ENCODE measurements at places on chromosomes 7 and 10. TPM values are rescaled to one million over a fixed set of nuclear protein-coding genes. Genes with fewer than 3 reads are reported as not detected.

DNA sequence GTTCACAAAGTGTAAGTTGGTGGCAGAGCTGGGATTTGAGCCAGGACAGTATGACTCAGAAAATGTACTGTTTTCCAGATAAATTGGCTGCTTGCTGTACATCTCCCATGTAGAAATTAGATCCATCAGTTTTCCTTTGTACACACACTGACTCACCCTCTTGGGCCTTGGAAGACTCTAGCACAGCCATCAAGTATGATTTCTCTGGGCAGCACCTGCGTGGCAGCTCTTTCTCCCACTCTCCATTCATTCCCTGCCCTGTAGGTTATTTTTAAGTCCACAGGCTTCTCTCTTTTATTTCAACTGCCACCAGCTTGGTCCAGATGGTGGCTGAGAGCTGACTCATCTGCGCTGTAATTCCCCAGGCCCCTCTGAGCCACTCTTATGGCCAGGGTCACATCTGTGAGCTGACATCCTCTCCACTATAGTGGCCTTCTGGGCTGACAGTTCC, 28.3 kb upstream of the SDK1 start:
- DNase-seq, result no peak

DNA sequence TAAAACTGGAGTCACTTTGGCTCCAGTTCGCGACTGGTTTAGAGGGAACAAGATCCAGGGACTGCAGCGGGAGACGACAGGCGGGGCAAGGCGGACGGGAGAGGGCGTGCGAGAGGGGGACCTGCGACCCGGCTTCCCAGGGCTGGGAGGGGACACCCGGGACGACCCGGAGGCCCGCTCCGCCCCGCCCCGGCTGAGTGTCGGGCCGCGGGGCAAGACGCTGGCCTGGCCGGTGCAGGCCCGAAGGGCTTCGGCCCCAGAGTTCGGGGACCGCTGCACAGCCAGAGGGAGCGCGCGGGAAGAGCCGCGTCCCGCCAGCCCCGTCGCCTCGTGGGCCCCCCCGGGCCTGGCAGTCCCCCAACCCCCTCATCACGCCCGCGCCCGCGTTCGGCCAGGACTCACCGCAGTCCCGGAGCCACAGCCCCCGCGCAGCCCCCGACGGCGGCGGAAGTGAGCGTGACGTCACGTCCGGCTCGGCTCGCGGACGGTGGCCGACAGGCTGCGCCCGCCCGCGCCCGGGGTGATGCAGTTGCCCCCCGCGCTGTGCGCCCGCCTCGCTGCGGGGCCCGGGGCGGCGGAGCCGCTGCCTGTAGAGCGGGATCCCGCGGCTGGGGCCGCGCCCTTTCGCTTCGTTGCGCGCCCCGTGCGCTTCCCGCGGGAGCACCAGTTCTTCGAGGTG, at the start of the genes TUBGCP2 and ZNF511:
TSS of gene TUBGCP2 (minus strand) at position 452 of the 679 bp plus-strand sequence. CDS start 5,931 bp downstream, outside the sequence.
TSS of gene ZNF511 (plus strand) at position 494 of the 679 bp plus-strand sequence. CDS start at position 524, 30 bp downstream.
- peak; percentile 89 for DNase-seq

- DNase-seq, result no peak
These were observed 61.1 kb upstream of the PCGF5 start for GRCh38 chr10:91159254-91159783.

DNA sequence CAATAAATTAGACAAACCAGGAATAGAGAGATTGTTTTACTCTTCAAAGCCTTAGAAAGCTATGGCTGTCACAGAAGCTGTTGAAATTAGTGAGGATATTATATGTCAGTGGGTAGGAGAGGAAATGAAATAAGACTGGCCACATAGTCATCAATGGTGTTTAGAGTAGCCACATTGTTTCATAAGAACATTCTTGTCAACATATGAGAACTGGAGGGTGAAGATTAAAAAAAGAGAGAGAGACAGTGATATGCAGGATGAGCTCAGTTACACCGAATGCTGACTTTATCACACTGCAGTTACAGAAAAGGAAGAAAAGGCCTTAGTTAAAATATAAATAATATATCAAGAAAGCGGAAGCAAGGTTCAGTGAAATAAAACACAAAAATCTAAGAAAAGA, 412.0 kb downstream of the CNTNAP2 start:
- DNase-seq, result no peak

GRCh38 chr10:55742487-55742886, 618.6 kb downstream of the ZWINT start:
- no peak for DNase-seq

DNA sequence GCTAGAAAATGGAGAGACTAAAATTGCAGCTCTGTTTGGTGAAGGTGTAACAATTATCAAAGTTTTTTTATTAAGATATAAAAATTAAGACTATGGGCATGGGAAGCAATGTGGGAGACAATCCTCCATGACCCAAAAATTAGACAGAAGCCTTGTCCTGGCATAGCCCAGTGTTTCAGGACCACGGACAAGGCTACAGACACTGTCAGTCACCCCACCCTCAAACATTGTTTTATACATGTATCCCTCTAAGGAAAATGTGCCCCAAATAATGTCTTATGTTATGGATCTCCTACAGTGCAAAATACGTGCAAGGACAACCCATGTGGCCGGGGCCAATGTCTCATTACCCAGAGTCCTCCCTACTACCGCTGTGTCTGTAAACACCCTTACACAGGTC, 24.0 kb downstream of the HABP2 start:
- no peak for DNase-seq

GRCh38 chr7:124959676-124960075, 30.1 kb upstream of the POT1 start:
- DNase-seq, result no peak

The CALML3 gene
- total RNA-seq, result not detected

- DNase-seq, result no peak
These were observed 203.2 kb downstream of the ARL4A start for GRCh38 chr7:12890586-12890985.

DNA sequence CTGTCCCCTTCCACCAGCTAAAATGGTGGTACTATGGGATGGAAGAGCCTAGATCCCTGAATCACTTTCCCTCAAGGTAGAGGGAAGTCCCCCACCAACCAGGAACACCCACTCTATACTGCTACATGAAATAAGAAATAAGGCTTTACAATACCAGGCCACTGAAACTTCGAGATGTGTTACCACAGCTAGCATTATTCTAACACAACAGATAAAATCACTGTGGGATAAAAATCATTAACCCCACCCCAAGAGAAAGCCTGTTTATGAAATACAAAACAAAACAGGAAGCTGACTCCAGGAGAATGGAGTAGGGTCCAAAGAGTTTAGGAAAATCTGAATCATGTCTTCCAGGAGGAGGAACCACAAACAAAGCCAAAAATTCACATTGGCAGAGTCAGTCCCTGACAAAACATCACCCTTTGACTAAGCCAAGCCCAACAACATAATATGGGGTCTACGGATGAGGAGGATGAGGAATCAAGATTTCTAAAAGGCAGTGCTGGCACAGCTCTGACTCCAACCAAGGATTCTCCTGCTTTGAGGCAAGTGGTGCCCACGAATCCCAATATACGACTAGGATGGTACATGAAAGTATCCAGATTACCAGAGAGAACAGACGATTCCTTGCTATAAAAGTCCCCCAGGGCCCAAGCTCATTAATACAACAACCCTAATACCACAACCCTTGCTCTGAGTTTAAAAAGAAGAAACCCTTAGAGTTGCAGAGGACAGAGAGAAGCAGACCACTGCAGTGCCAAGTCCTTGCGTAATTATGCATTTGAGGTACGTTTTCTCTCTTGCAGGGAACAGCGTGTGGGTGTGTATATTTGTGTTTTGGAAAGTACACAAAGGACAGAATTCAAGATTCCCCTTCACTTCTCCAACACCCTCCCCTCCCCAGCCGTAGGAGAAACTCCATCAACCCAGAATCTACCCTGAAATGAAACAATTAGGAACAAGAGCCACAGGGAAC, 23.7 kb downstream of the XPNPEP1 start:
- DNase-seq, result no peak

The CALHM3 gene
- not detected for total RNA-seq

The SAP25 gene
- 2.8 TPM for total RNA-seq

The TMEM270 gene
- not detected for total RNA-seq

DNA sequence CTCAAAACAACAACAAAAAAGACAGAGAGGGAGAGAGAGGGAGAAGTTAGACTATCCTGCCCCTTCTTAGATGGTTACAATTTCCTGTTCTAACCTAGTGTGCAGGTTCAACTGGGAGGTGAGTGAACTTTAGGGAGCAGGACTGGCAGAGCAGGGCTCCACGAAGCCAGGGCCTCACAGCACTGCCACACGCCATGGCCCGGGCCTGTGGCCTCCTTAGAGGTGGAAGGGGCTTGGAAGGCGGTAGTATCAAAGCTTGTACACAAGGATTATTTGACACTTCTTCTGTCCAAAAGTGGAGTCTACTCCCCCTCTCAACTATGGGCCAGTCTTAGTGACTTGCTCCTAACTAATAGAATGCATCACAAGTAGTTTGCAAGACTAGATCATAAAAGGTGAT, 62.9 kb upstream of the TMEM72 start:
- no peak for DNase-seq

DNA sequence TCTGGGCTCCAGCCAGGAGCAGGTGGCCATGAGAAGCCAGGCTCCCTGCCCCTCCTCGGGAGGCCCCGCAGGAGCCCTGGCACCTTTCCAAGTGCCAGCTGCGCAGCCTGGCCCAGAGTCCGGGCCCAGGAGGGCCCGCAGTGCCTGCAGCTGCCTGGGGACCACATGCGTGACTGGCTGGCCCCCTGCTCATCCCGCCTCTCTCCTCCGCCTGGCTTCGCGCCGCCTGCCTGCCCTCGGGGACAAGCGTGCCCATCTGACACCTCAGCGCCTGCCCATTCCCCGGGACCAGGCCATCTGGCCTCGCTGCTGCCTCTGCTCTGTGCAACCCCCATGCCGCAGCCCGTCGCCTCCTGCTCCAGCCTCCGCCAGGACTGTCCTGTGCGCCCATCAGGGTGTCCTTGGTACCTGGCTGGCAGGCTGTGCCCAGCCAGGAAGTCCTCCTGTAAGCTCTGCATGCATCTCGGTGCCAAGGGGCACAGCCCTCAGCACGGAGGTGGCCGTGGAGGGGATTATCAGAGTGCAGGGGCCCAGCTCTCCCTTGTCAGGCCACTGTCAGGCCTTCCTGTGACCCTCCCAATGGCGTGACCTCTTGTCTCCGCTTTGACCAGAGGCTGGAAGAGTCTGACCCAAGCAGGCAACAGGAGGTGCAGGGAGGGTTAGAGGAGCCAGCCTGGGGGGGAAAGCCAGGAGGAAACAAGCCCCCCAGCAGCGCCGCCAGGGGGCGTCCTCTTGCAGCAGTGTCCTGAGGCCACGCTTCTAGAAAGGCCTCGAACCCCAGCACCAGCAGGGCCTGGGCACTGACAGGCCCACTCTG, 50.5 kb downstream of the TMEM209 start:
- no peak for DNase-seq

- DNase-seq, result no peak
These were observed 121.9 kb upstream of the AKR1E2 start for GRCh38 chr10:4704034-4704545.

DNA sequence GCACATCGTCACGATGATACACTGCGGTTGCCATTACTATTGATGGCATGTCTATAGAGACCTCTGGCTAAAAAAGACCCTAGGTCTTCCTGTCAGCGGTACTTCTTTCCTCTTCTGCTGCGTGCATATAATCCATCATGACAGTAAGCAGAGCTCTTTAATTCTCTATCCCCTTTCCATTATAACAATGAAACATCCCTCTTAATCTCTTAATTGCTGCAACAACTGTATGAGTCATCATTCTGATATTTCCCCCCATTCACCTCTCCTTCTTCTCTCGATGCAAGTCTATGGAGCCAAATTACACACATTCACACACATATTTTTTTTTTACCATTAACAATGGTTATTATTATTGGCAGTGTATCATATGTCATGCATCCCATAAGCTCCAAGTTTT, 45.2 kb upstream of the AKR1E2 start:
- DNase-seq, result no peak

The PDZD7 gene
- total RNA-seq, result 0.18 TPM

The ANKRD2 gene
- 1.1 TPM for total RNA-seq

DNA sequence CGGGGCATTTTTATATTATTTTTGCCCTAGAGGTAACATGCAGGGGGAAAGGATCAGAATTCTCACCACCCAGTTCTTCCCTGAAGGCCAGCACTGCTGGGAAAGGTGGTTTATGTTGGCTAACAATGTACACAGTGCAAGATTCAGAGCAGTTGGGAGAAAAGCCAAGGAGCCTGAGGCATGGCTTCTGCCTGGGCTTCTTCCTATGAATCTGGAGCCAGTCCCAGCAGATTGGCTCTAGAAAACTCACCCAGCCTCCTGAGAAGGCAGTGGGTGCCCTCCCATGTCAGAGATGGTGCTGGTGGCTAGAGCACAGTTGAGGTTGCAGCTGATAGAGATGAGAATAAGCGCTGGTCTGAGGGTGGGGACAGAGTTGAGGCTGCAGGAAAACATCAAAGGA, 44.7 kb upstream of the GPR26 start:
- no peak for DNase-seq

The POMZP3 gene
- total RNA-seq, result 23.7 TPM

DNA sequence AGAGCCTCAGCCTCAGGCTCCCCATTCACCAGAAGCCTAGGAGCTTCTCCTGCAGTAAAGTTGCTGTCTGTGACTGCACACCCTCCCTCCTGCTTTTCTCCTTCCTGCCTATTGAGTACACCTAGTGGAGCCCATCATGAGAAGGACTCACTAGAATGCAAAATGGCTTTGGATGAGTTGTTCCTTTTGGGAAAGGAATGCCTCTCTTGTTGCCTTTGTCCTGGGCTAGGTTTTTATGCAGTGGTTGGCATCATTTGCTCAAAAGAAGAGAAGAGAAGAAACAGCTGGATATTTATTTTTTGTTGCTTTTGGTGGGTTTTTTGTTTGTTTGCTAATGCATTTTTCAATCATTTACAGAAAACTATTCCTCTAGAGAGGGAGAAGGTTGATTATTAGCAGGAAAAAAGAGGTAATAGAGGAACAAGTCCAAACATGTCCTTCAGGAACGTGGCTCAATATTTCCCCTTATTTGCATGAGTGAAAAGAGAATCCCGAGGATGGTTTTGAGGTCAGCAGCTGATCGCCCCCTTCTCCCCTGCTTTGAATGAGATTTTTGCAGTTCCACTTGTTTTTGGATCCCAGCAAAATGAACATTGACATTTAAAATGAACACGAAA, 369.9 kb upstream of the NRP1 start:
- no peak for DNase-seq

DNA sequence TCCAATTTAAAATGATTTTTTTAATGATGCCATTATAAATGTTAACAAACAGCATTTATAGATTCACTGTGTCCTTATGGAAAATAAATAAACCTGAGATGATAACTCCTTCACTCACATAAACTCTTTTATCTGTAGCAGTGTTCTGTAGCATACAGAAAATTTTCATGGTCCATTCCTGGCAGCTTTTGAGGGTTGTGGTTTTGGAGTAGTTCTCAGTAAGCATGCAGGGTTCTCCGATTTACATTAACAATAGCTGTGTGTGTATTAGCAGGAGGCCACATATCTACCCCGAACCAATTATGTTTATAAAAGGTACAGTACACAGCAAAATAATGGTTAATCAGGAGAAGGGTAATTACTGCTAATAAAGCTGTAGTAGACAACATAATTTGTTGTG, 162.7 kb downstream of the CDCA7L start:
- no peak for DNase-seq

GRCh38 chr10:98808282-98808892, 361.7 kb upstream of the HPS1 start:
- no peak for DNase-seq

The STK31 gene
- 2.5 TPM for total RNA-seq

All from ureter (tissue), 1 donor.